Activated T-helper 1 cell treated with anti-CD3 and anti-CD28 coated beads, Interleukin-12 subunit alpha, Interleukin-12 subunit beta, Interleukin-2, Interleukin-4 antibody, amounts not matched to agents 30 ng/mL and 10 ng/mL and 1 ng/mL, durations not matched to agents 14 hours and 24 hours and 36 hours (primary cell): ENCODE measurements at places on chromosomes 6 and 20.

DNA sequence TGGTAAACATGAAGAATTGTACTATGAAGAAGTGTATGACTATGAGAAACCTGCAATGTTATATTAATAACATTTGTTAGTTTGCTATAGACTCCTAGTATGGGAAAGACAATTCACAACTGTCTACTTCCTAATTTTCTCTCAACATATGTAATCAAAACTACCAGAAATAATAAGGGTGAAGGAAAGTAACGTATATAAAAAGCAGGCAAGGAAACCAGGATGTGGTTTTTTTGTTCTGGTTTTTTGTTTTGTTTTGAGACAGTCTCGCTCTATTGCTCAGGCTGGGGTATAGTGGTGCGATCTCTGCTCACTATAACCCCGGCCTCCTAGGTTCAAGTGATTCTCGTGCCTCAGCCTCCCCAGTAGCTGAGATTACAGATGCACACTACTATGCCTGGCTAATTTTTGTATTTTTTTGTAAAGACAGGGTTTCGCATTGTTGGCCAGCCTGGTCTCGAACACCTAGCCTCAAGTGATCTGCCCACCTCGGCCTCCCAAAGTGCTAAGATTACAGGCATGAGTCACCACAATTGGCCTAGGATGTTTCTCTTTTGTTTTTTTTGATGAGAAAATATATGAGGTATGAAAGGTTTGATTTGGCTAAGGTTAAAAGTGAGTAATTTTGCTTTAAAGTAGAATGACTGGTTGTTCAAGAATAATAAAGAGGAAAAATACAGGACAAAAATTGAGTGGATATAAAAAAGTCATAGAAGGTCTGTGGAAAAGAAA, 83.1 kb downstream of the PTCHD4 start:
- DNase-seq, result no peak

- DNase-seq, result no peak
Observed at GRCh38 chr6:76438768-76439167, 366.3 kb upstream of the IMPG1 start.

- DNase-seq, result no peak
Observed at GRCh38 chr6:98416027-98416426, 418.3 kb upstream of the POU3F2 start.

DNA sequence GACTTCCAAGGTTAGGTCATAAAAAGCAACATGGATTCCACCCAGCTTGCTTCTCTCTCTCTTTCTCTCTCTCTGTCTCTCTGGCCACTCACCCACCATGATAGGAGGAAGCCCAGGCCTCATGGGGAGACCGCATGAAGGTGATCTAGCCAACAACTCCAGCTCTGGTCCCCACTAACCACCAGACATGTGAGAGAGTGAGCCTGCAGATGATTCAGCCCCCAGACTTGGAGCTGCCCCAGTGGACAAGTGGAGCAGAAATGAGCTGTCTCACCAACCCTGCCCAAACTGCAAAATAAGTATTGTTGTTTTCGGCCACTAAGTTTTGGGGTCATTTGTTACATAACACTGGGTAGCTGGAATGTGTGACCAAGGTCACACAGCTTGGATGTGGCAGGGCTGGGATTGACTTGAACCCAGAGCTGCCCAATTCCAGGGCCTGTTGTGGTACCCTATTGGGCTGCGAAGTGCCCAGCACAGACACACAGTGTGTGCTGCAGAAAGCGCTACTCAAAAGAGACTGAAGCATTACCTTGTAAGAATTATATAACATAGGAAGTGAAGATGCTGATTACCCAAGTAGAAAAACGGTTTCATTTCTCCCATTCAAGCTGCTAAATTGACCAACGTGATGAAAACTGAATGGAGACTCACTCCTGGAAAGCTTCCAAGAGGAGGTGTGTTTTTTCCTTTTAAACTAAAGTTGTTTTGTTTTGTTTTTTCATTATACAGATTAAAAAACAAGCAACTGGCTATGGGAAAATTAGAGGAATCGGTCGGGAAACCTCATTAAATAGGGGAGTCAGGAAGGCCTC, 9.1 kb upstream of the TLDC2 start:
- DNase-seq, result no peak

- no peak for DNase-seq
Observed at GRCh38 chr6:108134213-108134970, 31.4 kb upstream of the NR2E1 start.

DNA sequence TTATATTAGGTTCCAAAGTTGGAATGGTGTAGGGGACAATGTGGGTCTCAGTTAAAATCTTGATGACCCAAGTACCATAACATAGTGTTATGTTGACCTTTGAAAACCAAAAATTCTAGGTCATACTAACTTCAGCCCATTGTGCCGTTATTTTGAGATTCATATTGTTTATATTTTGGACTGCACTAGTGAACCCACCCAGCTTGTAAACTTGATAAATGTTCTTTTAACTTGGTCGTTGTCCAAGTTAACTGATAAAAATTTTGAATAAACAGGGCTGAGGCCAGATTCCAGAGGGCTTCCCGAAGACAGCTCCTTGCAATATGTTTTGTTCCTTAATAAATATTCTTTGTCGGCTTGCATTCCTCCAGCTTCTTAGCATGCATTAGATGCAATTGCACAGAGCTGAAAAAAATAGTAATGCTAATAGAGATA, 90.3 kb downstream of the BCAS1 start:
- DNase-seq, result no peak
